ENCODE measurements at places on chromosomes 2 and 18. TPM values are rescaled to one million over a fixed set of nuclear protein-coding genes. Genes with fewer than 3 reads are reported as not detected.

- H3K27ac ChIP-seq = no peak overlapping the region
- no peaks in the 10 kb centered on the region for H3K27me3 ChIP-seq
- no peak for DNase-seq
- H3K36me3 ChIP-seq = no peaks in the 10 kb centered on the region
- no peak overlapping the region for H3K4me3 ChIP-seq
- no peaks in the 10 kb centered on the region for H3K4me1 ChIP-seq
Measured at GRCh38 chr2:144288438-144288837, 231.5 kb downstream of the ZEB2 start.

The RAX gene
- total RNA-seq = 0.37 TPM

GRCh38 chr2:85169581-85169980, 36.4 kb downstream of the TCF7L1 start:
- H3K4me1 ChIP-seq = peaks cover 10% of the 10 kb centered on the region
- no peaks in the 10 kb centered on the region for H3K27me3 ChIP-seq
- H3K4me3 ChIP-seq = no peak overlapping the region
- no peak for DNase-seq
- no peak overlapping the region for H3K27ac ChIP-seq

- DNase-seq = peak; percentile 57
- H3K27ac ChIP-seq = no peak overlapping the region
- no peaks in the 10 kb centered on the region for H3K4me1 ChIP-seq
- H3K4me3 ChIP-seq = no peak overlapping the region
Measured at GRCh38 chr2:136378712-136379595, 261.0 kb upstream of the CXCR4 start.

DNA sequence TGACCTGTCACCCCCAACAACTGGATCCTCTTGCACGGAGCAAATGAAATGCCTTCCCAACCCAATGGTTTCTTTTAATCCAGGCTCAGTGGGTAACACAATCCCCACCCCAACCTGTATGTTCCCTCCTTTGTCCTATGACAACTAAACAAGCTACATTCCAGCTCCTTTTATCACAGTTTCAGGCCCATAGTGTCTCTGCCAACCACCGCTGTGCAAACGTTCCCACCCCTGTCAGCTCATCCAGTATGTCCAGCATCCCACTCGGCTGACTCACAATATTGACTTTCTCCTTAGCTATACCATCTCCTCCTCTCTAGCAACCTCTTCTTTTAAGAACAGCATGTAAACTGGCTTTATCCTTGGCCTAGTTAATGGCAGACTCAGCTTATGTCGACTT, 117.9 kb upstream of the PPP1CB start:
- H3K27me3 ChIP-seq = no peaks in the 10 kb centered on the region
- DNase-seq = no peak
- H3K36me3 ChIP-seq = no peaks in the 10 kb centered on the region
- no peak overlapping the region for H3K27ac ChIP-seq
- H3K4me1 ChIP-seq = no peaks in the 10 kb centered on the region

- no peak overlapping the region for H3K4me3 ChIP-seq
- no peaks in the 10 kb centered on the region for H3K27me3 ChIP-seq
- no peaks in the 10 kb centered on the region for H3K4me1 ChIP-seq
- H3K36me3 ChIP-seq = no peaks in the 10 kb centered on the region
Measured at GRCh38 chr2:158650646-158651357, 144.3 kb upstream of the DAPL1 start.

- DNase-seq = no peak
- H3K4me3 ChIP-seq = no peak overlapping the region
- no peaks in the 10 kb centered on the region for H3K4me1 ChIP-seq
- H3K27me3 ChIP-seq = no peaks in the 10 kb centered on the region
Measured at GRCh38 chr2:9398881-9399780, 24.2 kb downstream of the ITGB1BP1 start.

The RABL2A gene
- 11.4 TPM for total RNA-seq

- no peaks in the 10 kb centered on the region for H3K4me1 ChIP-seq
- H3K27me3 ChIP-seq = no peaks in the 10 kb centered on the region
- no peak overlapping the region for H3K4me3 ChIP-seq
- DNase-seq = no peak
Measured at GRCh38 chr2:151900331-151900730, 72.1 kb upstream of the ARL5A start.

The TEX44 gene
- total RNA-seq = not detected

The GNLY gene
- not detected for total RNA-seq

- H3K36me3 ChIP-seq = peaks cover 20% of the 10 kb centered on the region
- H3K4me1 ChIP-seq = no peaks in the 10 kb centered on the region
- H3K27ac ChIP-seq = no peak overlapping the region
- no peaks in the 10 kb centered on the region for H3K27me3 ChIP-seq
- no peak overlapping the region for H3K4me3 ChIP-seq
Measured at GRCh38 chr2:236675526-236675925, 105.9 kb downstream of the ACKR3 start.

DNA sequence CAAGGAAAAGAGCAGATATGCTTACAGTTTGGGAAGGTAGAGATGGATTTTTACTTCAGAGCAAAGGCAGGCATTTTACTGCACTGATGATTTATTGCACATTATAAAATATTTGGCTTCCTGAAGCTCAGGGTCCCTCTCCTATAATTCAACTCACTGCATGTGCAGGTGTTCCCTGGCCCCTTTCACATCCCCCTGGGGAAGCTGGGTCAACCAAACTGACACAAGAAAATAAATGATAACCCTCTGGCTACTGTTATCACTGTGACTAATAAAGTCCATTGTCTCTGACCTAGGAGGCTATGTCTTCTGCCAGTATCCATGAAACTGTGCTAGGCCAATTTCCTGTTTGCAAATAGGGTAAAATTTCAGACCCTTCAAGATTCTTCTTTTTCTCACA, 163.1 kb downstream of the ARL6IP6 start:
- H3K4me3 ChIP-seq = no peak overlapping the region
- no peak for DNase-seq
- H3K4me1 ChIP-seq = no peaks in the 10 kb centered on the region
- no peaks in the 10 kb centered on the region for H3K36me3 ChIP-seq

The PID1 gene
- total RNA-seq = 1.9 TPM

- H3K27ac ChIP-seq = no peak overlapping the region
- H3K4me3 ChIP-seq = peak overlapping the region; percentile 72
- H3K27me3 ChIP-seq = no peaks in the 10 kb centered on the region
- peaks cover 2% of the 10 kb centered on the region for H3K4me1 ChIP-seq
- DNase-seq = no peak
- H3K36me3 ChIP-seq = 0 out of 2 replicates have a peak, but pooled peaks cover 4% of the 10 kb centered on the region
Measured at GRCh38 chr18:76621782-76622495, 126.9 kb upstream of the ZNF516 start.
